Uterus (tissue), 4 donors: ENCODE measurements at places on chromosomes 1 and 21.

DNA sequence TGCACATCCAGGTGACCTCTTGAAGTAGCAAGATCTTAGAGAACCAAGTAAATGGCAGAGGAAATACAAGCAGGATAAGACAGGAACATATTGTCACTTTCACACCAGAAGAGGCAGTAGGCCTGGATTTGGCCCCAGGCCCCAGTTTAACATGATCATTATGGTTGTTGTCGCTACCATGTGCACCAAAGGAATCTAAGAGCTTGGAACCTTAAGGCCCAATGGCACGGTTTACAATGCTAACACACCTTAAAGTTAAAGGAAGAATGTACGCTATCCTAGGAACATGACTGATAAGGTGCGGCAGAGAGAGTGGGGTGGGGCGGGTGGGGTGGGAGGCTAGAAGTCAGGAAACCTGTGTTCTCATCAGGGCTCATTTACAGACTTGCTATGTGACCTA lies 147.5 kb downstream of the ROR1 start:
- no peak for DNase-seq

DNA sequence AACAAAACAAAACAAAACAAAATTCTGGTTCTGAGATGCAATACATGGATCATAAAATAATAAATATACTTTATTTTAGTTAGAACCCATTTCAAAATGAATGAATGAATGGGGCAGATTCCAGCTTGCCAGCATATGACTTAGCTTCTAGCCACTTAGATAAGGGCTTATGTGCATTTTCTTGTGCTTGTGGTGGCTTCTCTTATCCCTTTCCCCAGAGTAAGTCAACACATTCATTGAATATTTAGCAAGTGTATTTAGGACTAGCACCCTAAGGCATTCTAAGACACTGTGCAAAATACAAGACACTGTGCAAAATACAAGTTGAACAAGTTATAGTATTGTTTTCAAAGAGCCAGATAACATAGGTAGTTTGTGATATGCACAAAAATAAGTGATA lies 4.7 kb downstream of the ADIPOR1 start:
- DNase-seq, result no peak

DNA sequence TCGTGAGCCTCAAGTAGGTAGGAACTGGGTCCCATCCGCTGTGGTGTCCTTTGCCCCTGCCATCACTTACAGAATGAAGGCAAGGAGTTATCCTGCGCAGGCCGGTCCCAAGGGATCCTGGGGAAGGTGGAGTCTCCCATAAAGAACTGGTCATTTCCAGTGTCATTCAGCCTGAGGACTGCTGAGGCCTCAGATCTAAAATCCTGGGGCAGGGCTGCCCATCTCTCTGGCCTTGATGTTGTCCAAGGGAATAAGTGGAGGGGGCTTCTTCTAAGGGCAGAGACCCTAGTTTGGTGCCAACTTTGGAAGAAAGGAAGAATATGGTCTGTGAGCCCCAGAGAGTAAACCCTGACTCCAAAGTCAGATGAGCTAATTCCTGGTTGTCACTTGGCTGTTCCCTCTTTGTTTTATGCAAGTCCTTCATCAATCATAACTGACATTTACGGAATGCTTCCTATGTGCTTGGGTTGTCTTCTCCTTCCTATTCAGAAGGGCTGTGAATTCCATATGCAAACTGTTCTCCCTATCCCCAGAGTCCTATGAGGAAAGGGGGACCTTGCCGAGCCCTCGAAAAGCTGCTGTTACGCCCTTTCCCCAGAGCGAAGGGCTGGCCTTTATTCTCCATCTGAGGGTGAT lies 6.9 kb downstream of the IFI6 start:
- no peak for DNase-seq

- no peak for DNase-seq
Measured at GRCh38 chr1:38018864-38019343, 6.4 kb downstream of the UTP11 start.

DNA sequence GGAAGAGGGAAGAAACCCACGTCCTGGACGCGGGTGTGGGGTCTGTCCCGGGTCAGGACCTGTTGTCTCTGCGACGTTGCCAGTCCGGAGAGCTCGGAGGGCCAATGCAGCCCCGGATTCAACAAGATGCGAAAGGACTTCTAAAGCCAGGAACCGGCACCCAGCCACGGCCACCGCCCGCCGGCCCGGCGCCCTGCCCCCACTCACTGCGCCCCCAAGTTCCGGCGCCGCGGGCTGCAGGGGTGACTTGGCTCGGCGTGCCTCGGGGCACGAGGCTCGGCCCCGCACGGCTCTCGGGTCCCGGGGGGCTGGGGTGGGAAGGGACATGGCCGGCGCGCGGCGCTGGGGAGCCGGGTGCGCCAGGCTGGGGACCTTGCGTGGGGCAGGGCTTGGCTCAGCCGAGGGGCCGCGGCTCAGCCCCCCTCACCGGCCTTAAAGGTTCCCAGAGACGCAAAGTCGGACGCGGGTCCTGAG lies 51.8 kb upstream of the H6PD start:
- DNase-seq, result no peak

- DNase-seq, result peak; percentile 81
Measured at GRCh38 chr1:154326546-154327465, 1.5 kb downstream of the ATP8B2 start.

GRCh38 chr1:192660613-192661012 lies 24.7 kb downstream of the RGS13 start:
- no peak for DNase-seq

- DNase-seq, result no peak
Measured at GRCh38 chr21:32843561-32843960, 72.0 kb upstream of the PAXBP1 start.

- DNase-seq, result no peak
Measured at GRCh38 chr1:5099558-5099957, 445.1 kb downstream of the AJAP1 start.

GRCh38 chr1:212555426-212555825 lies 53.1 kb upstream of the ATF3 start:
- DNase-seq, result no peak

GRCh38 chr1:228850141-228851100 lies 115.1 kb downstream of the RHOU start:
- DNase-seq, result no peak

DNA sequence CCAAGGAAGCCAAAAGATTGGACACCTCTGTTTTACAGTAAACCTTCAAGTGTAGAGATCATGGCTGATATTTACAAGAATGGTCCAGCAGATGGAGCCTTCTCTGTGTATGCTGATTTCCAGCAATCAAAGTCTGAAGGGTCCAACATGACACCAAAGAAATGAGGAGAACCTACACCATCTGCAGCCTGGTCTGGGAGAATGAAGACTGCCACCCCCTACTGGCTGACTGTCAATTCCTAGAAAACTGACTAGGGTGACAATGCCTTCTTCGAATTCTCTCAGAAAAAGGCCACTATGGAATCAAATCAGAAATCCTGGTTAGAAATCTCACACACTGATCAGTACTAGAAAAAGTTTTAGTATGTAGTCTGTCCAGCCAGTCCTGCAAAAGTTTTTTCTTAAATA lies 83.3 kb downstream of the CDC42BPA start:
- DNase-seq, result no peak

- no peak for DNase-seq
Measured at GRCh38 chr21:45210461-45210983, 77.2 kb downstream of the POFUT2 start.

GRCh38 chr1:999725-1000356 lies at the start of gene HES4:
Gene HES4, minus strand, starts transcription at chr1:1000097. Its CDS starts 124 bp downstream, at chr1:999973.
- DNase-seq, result peak; percentile 90

- DNase-seq, result no peak
Measured at GRCh38 chr1:29227511-29227910, 3.2 kb downstream of the MECR start.

DNA sequence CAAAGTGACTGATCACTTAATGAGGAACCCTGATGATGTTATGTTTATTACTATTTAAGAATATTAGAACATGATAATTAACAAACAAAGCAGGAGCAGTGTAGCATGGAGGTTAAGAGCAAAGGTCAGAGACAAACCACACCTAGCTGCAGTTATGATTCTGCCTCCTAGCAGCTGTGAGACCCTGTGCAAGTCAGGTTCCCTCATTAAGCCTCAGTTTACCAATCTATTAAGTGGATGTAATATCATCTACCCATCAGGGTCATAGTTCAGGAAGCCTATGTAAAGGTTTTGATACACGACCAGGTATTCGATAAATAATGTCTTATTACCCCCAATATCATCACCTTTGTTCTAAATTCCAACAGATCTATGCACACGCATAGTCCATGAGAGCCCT lies 32.0 kb downstream of the DUSP10 start:
- DNase-seq, result no peak

- DNase-seq, result no peak
Measured at GRCh38 chr1:62682531-62682930, 5.7 kb downstream of the DOCK7 start.

GRCh38 chr1:33220676-33221384 lies 35.5 kb upstream of the ZNF362 start:
- DNase-seq, result no peak

- DNase-seq, result no peak
Measured at GRCh38 chr1:1428174-1428573, 7.1 kb upstream of the ANKRD65 start.

DNA sequence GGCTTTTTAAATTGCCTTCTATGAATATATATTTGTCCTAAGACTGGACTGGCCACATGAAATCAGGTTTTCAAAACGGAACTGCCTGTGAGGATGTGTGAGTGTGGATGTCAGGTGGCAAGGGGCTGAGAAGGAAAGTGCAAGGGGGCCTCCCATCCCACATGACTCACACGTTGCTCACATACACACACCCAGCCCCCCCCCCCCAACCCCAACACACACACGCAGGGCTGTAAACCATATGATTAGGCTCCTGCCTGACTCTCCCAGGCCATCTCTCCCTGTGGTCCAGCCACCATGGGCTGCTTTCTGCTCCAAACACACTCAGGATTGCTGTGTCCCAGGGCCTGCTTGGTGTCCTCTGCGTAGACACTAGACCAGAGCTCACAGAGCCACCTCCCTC lies 22.4 kb downstream of the DEGS1 start:
- no peak for DNase-seq

GRCh38 chr1:95407886-95408291 lies 173.9 kb downstream of the RWDD3 start:
- DNase-seq, result no peak

DNA sequence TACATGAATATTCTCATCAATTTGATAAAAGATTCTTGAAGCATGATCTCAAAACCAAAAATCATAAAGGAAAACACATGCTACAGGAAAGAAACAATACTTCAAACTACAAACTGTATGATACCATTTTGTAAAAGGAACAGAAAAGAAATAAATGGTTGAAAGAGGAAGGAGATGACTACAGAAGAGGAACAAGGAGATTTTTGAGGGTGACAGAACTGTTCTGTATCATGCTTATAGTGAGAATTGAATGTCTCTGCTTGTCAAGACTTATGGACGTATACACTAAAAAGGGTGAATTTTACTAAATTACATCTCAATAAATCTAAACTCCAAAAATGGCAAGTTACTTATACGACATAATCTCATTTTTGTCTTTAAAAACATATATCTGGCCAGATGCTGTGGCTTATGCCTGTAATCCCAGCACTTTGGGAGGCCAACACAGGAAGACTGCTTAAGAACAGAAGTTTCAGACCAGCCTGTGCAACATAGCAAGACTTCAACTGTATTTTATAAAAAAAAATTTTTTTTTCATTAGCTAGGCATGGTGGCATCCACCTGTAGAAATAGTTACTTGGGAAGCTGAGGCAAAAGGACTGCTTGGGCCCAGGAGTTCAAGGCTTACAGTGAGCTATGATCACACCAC lies 125.4 kb downstream of the EIF4G3 start:
- no peak for DNase-seq

DNA sequence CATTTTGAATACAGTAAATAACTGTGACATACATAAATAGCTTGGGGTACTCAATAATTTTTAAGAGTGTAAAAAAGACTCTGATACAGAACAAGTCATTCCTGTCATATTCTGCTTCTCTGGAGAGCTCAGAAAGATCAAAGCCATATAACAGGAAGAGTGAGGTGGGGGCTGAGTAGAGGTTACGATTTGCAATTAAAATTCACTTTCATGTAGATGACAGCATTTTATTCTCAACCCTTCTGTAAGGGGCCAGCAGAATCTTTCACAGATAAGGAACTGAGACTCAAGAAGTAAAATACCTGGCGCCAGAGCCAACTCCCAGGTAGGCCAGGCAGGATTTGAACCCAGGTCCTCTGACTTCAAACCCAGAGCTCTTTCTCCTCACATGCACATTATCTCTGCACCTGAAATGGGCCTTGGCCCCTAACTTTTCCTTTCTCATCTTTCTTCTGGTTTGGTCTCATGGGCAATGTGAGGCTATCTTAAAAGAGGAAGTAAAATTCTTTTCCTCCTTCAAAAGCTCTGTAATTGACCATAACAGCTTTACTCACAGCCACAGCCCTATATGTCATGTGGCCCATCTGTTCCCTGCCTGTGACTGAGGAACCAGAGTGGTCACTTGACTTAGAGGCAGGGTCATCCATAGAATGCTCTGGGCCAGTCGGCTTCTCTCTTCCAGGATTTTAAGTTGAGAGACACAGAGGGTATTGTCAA lies 80.9 kb upstream of the SYT6 start:
- DNase-seq, result no peak

DNA sequence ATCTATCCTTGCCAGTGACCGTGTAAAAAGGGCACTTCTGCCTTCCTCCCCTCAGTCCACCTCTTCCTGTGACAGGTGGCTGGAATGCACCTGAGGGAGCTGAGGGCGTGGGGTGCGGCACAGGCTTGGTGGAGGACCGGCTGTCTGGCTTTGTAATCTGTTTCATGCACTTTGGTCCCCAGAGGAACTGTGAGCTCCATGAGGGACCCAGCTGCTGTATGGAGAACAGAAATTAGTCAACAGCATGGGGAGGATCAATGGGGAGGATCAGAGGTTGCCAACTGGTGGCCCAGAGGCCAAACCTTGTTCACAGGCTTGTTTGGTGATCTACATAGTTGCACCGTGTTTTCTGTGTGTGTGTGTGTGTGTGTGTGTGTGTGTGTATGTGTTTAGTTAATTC lies 19.0 kb upstream of the LUZP1 start:
- DNase-seq, result no peak

- peak; percentile 64 for DNase-seq
Measured at GRCh38 chr1:938088-938683, 14.5 kb downstream of the SAMD11 start.

DNA sequence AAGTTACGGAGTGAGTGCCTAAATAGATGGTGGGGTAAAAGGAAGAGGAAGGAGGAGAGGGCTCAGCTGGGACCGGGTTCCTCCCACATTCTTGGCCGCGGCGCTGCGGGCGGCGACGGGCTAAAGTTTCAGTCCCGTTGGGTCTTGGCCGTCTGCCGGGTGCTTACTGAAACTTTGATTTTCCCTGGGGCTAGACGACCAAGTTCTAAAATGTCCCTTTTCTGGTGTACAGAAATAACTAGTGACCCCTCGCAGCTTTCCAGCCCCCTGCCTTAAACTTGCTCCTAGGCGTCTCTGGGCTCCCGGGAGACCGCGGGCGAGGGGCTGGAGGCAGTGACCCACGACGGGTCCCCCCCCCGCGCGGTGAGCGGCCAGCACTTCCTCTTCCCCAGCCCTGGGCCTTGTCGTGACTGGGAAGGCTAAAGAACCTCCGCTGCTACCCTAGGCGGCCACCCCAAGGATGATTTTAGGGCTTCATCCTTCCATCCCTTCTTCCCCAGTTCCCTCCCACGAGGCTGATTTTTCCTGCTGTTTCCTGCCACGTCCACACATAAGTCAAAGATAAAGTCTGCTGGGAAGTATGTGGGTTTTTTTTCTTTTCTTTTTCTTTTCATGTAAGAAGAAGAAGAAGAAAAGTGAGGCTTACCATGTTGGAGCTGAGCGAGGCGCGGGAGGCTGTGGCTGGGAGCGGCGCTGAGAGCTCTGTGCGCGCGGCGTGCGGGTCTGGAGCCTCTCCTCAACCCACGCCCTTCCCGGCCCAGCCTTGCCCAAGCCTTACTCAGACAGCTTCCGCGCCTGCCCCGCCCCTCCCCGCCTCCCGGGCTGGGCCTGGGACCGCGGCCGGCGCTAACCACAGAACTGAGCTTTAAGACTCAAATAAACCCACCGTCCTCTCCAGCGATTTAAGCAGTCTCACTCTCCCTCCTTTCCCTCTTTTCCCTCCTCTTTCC lies at the start of gene S100A11:
S100A11 (minus strand) TSS at position 738 of the 950 bp plus-strand sequence; CDS start at position 649, 89 bp downstream.
- DNase-seq, result peak; percentile 91
